ENCODE measurements at places on chromosomes 12 and 14.
A peak's percentile ranks its signal among the peaks of the same experiment; 100 is the strongest.

DNA sequence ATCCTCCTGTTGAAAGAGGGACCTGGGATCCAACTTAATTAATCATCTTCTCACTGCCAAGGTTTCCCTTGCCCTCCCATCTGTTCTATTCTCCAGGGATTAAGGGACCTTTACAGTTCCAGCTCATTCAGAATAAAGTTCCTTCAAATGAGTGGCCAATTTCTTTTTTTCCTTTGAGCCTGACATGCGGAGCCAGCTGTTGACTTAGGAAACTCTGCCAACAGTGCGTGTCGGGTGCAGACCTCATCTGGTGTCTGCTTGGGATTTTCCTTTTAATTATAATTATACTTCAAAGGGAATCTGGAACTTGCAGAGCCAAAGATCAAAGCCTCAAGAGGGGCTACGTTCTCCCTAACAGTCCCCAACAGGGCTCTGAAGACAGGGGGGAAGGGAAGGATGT, 64.8 kb downstream of the CCDC60 start:
- DNase-seq = no peak

DNA sequence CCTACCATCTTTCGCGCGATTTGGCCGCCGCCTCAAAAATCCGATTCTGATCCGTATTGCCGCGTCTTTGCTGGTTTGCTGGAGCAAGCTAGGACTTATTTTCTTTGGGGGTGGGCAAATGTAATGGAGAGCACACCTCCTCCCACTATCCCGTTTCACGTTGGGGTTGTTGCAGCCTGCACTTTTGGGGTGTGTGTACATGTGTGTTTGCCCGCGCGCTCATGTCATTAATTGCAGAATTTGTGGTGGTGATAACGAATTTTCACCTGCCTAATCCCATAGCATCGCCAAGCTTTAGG, 657 bp downstream of the METAP2 start:
- peak; percentile 14 for DNase-seq

GRCh38 chr12:67147447-67147846, 121.7 kb upstream of the CAND1 start:
- DNase-seq = no peak

DNA sequence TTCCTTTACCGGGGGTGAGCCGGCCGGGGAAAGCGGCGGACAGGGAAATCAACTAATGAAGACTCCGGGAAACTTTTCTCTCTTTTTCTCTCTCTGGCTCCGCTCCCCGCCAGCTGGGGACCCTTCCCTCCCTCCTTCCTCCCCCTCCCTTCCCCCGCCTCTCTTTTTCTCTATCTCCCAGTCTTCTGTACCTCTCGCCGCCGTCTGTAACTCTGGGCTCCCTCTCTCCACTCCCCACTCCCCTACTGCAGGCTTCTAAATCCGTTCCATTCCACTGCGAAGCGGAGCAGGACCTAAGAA, 6.9 kb upstream of the HOXC11 start:
- DNase-seq = no peak

DNA sequence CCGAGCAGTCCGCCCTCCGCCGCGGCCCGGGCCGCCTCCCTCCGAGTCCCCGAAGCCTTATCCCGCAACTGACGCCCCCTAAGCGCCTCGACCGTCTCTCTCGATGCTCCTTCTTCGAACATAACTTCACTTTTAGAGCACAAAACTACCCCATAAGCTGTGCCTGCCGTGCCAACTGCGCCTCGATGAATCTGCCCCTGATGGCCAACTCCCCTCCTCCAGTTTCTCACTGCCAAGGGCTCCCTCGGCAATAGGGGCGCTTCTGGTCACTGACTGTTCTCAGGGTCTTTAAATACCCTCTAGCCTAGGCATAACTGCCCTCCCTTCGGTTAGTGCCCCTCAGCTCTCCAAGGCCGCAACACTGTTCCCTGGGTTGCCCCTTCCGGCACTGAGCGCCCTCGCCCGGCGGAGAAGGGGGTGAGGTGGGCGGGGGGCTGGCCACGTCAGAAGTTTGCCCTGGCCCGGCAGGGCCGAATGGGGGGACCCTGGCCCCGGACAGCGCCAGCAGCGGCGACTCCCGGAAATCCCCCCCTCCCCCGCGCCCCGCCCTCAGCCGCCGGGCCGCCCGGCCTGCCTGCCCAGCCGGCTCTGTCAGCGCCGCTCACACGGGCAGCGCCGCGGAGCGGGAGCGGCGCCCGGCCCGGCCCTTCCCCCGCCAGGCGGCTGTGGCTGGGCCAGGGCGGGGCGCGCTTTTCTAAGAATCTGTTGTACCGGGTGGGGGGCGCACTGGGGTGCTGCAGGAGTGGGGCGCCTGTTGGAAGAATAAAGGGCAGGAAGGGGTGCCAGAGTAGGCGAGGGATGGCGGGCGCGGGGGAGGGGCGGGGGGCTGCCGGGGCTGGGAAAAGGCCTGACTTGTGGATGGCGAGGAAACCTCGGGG, 10.6 kb downstream of the RARG start:
- DNase-seq = peak; percentile 86

DNA sequence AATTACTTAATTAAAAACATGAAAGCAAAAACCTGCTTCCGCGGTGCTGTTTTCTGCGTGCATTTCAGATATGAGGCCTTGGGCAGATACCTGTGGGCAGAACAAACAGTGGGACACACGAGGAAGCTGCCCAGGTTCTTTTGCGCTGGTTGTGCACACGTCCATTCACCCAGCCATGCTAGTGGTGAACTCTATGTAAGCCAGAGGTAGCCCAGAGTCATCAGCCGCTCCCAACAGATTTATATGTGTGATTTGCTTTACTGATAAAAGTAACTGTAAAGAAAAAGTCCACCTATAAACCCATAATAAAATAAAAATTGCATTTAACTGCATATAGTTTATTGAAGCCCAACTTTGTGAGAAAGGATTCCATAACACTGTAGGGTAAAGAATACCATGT, 47.1 kb upstream of the TMEM260 start:
- DNase-seq = no peak

- no peak for DNase-seq
These were observed 25.2 kb upstream of the SCFD1 start for GRCh38 chr14:30596935-30597334.

GRCh38 chr12:95004610-95005009, 1.1 kb upstream of the NDUFA12 start:
- DNase-seq = no peak

GRCh38 chr12:45669093-45669492, 60.4 kb upstream of the ARID2 start:
- DNase-seq = peak; percentile 41

DNA sequence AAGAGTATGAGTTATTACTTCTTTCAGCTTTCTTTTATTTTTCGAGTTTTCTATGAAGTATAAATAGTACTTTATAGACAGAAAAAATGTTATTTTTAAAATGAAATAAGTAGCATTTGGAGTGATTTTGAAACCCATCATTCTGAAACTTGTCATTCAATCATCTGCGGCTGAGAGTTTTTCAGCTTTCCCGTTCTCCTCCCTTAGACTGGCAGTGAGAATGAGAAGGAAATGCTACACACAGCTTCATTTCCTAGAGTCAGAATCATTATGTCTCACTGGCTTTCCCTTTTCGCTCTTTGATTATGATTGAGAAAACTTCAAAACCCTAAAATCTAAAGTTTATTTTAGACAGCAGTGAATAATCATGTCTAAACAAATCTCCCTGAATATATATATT, 33.7 kb upstream of the GNPNAT1 start:
- no peak for DNase-seq

DNA sequence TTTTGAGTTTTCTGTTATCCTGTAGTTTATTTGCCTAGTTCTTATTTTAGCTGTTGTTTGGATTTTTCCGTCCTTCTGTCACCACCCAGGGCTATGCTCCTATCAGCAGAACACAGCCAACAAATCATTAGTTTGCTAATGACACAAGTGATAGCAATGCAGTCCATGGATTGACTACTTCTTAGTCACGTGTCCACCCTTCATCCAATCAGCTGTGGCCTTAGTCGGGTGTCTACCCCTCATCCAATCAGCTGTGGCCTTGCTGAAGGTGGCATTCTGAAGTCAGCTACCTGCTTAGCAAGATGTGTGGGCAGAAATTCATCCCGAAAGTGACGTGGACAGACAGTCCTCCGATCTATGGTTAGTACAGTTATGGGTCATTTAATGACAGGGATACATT, 182.3 kb downstream of the GALC start:
- DNase-seq = no peak

GRCh38 chr12:2054091-2055018, 1.6 kb downstream of the CACNA1C start:
- peak; percentile 39 for DNase-seq

- peak; percentile 8 for DNase-seq
These were observed 6.1 kb downstream of the FAM186A start for GRCh38 chr12:50390316-50390741.

GRCh38 chr12:89936631-89937030, 228.0 kb upstream of the ATP2B1 start:
- DNase-seq = no peak

GRCh38 chr12:119384340-119384739, 49.8 kb downstream of the CCDC60 start:
- DNase-seq = no peak

DNA sequence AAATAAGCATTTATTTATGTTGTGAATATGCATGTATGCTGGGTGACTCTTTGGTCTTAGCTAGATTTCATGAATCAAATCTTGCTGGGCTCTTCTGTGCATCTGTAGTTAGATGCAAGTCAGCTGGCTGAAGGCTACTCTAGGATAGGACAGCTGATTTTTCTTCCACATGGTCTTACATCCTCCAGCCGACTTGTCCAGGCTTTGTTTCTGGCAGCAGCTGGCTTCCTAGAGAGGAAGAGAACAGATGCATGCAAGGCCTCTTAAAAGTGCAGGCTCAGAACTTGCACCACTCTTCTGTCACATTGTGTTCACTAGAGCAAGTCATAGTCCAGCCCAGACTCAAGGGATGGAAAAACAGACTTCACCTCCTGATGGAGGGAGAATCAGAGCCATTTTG, 435.4 kb upstream of the STXBP6 start:
- DNase-seq = no peak

GRCh38 chr12:89206390-89206789, 145.9 kb downstream of the DUSP6 start:
- no peak for DNase-seq

- no peak for DNase-seq
These were observed 3.0 kb downstream of the ARG2 start for GRCh38 chr14:67622675-67623074.

- DNase-seq = no peak
These were observed 452.4 kb upstream of the NOVA1 start for GRCh38 chr14:27050208-27050607.

DNA sequence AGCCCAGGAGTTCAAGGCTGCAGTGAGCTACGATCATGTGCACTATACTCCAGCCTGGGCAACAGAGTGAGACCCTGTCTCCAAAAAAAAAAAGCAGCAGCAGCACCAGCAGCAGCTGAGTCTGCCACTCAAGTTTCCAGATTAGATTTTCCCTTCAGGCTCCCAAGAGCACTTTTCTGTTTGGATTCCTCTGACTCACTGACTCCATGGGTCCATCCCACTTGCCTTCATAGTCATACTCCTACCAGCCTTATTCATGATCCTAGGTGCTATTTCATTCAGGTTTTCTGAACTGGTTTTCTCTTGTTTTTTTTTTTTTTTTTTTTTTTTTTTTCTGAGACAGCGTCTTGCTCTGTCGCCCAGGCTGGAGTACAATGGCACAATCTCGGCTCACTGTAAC, 6.8 kb upstream of the TWF1 start:
- no peak for DNase-seq

GRCh38 chr14:103576371-103577024, 13.7 kb downstream of the COA8 start:
- peak; percentile 74 for DNase-seq

DNA sequence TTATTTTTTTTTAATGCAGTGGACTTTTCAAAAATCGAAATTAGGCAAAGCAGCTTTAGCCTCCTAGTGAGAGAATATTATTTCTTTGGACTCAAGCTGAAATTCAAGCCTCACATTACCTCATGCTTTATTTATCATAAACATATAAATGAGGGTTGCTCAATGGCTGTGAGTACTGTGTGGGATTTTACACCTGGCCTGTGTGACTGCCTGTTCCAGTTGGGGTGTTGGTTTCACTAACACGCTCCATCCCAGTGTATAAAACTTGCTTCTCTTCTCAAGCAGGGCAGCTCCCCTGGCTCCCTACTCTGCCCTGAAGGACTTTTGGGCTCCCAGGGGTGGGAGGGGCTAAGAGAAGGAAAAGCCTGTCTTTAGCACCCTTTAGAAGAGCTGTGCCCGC, 15.0 kb downstream of the ANKLE2 start:
- no peak for DNase-seq

- peak; percentile 26 for DNase-seq
These were observed 12.4 kb downstream of the ITGA7 start for GRCh38 chr12:55695349-55695748.

DNA sequence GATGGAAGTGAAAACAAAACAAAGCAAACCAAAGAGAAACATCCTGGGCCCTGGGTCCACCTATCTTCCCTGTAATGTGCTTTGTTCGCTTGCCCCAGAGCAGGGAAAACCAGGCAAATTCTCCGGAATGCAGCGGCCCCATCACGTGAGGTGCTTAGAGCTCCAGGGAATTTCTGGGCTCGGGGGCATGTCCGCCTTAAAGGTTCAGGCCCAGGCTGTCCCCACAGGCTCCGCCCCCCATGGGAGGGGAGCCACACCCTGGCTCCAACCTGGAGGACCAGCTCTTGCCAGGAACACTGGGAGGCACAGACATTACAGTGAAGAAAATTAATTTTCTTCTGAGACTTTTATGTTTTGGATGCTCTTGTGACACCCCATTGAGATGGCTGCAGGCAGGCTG, 69.9 kb downstream of the RBM19 start:
- DNase-seq = no peak

DNA sequence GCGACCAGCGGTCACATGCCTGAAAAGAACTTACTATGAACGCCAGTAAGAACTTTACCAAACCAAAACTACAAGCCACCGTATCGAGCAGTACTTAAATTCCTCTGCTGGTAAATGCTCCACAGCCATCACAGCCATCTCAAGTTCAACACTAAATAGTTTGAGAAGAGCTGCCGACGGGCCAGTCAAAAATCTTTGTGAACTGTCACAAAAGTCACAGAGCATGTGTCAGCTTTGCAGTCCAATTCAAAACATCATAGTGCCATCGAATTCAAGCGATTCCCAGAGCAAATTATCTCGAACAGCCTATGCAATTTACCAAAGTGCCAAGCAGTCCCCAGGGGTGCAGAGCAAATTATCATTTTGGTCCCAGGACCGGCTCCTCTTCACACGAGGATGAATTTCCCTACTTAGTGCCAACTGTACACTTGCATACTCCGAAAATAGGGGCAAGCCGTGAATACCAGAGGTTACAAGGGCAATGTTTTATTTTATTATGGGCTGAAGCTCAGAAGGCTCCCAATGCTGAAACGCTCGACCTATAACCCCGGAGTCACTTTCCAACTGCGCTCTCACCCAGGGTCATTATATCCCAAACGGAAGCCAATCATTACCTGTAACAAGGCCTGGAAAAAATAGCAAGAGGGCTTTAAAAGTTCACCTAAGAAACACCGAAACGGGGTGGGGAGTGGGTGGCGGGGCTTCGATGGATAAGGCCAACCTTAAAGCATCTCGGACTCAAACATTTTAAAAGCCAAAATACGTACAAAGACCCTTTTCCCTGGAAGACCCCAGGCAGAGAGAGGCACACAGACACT, 1.1 kb downstream of the LRP6 start:
- peak; percentile 53 for DNase-seq

Measured in small intestine (tissue), 16 donors.